ENCODE measurements at places on chromosomes 6 and 20. TPM values are rescaled to one million over a fixed set of nuclear protein-coding genes. Genes with fewer than 3 reads are reported as not detected.
A peak's percentile ranks its signal among the peaks of the same experiment; 100 is the strongest.

GRCh38 chr6:127120023-127120786 is 1.7 kb downstream of the RSPO3 start:
- peak overlapping the region; percentile 85 for H3K4me3 ChIP-seq
- peaks cover 32% of the 10 kb centered on the region for H3K27me3 ChIP-seq
- H3K4me1 ChIP-seq = peaks cover 13% of the 10 kb centered on the region
- no peak overlapping the region for H3K27ac ChIP-seq
- no peak for DNase-seq

The PCSK2 gene
- not detected for total RNA-seq

DNA sequence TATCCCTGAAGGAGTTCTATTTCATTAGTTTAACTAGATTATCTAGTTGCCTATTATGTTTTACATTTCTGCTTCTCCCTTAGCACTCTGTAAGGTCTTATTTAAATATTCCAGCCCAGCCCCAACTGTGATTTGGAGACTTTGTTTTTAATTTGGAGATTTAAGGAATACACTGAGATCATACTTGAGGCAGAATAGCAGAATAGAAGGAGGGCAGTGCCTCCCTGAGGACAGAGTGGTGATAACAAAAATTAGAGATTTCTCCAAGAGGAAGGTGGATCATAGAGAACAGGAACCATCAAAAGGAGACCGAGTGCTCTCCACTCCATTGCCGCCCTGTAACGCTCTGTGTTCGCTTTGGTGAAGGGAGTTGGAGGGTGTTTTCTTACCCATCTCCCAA is 14.8 kb upstream of the CD164 start:
- no peak for DNase-seq
- H3K27ac ChIP-seq = no peak overlapping the region
- H3K36me3 ChIP-seq = no peaks in the 10 kb centered on the region
- no peak overlapping the region for H3K4me3 ChIP-seq

- H3K36me3 ChIP-seq = no peaks in the 10 kb centered on the region
- H3K4me3 ChIP-seq = no peak overlapping the region
- no peaks in the 10 kb centered on the region for H3K27me3 ChIP-seq
- no peak overlapping the region for H3K27ac ChIP-seq
These were observed 288.5 kb upstream of the CNR1 start for GRCh38 chr6:88454658-88455057.

Measured in HFFc6 (cell line).